ENCODE measurements at places on chromosomes 6 and 20.

- no peak for DNase-seq
These were observed 13.1 kb upstream of the RAET1L start for GRCh38 chr6:150038202-150039062.

- no peak for DNase-seq
These were observed 47.4 kb downstream of the ADNP start for GRCh38 chr20:50883856-50884255.

GRCh38 chr6:15604843-15605242 lies 58.0 kb downstream of the DTNBP1 start:
- DNase-seq = no peak

DNA sequence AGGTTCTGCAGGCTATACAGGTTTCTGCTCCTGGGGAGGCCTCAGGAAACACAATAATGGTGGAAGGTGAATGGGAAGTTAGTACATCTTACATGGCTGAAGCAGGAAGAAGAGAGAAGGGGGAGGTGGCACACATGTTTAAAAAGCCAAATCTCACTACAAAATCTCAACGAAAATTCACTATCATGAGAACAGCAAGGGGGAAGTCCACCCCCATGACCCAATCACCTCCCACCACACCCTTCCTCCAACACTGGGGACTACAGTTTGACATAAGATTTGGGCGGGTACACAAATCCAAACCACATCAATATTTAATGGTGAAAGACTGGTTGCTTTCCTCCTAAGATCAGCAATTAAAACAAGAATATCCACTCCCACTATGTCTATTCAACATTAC lies 13.8 kb upstream of the POLR1H start:
- DNase-seq = no peak

DNA sequence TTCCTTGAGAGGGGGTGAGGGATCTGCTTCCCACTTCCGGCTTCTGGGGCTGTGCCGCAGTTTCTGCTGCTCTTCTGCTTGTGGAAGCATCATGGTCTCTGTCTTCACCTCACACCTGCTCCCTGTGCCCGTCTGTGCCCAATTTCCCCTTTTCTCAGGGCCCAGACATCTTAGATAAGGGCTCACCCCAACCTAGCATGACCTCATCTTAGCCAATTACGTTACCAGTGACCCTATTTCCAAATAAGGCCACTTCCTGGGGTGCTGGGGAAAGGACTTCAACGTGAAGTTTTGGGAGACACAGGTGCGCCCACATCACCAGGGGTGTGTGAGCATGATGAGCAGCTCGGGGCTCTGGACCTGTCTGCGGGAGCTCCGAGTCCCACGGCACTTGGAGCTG lies 20.7 kb upstream of the RBBP8NL start:
- DNase-seq = no peak

DNA sequence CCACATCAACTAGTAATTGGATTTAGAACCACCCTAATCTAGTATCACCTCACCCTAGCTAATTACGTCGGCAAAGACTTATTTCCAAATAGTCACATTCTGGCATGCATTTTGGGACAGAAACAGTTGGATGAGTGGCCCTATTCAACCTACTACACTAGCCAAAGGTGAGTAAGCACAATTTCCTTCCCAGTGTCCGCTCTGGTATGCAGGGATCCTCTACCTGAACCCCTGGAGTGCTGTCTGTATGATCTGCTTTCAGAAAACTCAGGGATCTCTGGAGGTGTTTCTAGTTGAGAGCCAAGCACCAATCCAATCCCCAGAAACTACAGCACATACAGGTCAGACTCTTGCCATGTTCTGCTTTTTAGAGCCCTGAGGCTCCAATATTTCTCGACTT lies 717.4 kb upstream of the MANEA start:
- no peak for DNase-seq

DNA sequence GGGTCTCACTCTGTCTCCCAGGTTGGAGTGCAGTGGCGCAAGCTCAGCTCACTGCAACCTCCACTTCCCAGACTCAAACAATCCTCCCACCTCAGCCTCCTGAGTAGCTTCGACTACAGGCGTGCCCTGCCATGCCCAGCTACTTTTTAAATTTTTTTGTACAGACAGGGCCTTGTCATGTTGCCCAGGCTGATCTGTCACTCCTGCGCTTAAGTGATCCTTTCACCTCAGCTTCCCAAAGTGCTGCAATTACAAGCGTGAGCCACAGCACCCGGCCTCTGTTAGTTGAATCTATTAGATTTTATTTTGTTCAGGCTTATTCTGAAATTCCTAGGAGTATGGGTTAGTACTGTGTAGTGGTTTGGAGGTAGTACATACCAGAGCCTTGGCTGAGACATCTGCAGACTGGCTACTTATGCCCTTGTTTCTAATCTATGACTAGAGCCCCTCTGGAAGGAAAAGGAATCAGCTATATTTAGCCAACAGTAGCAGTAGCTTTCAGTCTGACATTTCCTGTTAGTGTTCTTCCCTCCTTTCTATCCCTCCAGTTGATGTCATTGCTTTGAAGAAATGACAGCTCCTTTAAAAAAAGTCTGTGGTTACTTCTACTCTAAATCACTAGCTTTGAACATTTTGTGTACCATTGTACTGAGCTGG lies 74.4 kb downstream of the ITCH start:
- no peak for DNase-seq

DNA sequence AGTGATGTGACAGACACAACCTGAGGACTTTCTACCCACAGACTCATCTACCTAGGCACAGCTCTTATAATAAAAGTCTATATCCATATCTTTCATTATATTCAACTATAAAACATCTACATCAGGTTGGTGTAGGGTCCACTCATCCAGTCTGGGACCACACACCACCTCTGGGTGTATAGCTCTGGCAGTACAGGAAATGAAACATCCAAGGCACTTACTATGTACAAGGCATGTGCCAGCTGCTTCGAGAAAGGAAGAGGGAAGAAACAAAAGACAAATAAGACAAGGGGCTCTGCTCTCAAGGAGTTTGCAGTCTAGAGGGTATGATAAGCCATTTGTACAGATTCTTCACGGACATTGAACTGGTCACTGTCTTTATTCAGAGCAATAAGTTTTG lies 18.6 kb downstream of the KIF13A start:
- DNase-seq = no peak

- DNase-seq = no peak
These were observed 107.5 kb upstream of the PDE10A start for GRCh38 chr6:165770397-165771082.

GRCh38 chr6:24658573-24659560 lies 7.8 kb downstream of the TDP2 start:
- no peak for DNase-seq

GRCh38 chr20:8812817-8813216 lies 256.1 kb upstream of the PLCB4 start:
- DNase-seq = no peak

DNA sequence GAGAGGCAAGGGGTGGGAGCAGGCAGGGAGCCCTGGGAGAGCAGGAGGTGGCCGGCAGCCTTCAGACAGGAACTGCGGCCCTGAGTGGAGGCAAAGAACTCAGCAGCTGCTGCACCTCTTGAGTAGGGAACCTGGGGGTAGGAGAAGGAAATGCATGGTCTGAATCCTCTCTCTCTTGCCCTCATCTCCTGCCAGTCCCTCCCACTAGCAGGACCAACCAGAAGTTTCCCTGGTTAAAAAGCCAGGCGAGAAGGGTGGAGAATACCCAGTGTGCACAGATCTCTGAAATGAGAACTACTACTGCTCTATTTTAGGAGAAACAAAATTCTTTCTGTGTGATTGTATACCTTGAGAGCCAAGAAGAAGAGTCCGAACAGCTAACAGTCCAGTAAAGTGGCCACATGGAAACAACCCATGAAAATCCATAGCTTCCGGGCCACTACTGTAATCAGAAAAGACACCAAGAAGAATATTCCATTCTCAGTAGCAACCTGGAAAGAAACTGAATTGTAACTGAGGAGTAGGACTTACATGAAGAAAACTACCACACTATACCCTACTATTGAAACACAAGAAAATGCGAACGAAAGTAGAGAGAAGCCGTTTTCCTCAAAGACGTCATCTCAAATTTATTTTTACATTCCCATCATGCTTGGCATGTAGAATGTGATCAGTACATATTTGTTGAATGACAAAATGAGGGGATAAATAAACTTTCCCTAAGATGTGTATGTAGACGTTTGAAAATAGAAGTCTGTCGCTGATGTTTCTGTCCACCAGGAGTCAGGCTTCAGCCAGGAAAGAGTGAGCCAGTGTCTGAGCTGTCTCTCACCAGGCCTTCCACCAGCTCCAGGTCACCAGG lies 25.6 kb downstream of the WRNIP1 start:
- DNase-seq = no peak

GRCh38 chr6:38876475-38876874 lies 161.4 kb downstream of the DNAH8 start:
- no peak for DNase-seq

- DNase-seq = no peak
These were observed 269.6 kb downstream of the KHDC1L start for GRCh38 chr6:72955666-72956065.

DNA sequence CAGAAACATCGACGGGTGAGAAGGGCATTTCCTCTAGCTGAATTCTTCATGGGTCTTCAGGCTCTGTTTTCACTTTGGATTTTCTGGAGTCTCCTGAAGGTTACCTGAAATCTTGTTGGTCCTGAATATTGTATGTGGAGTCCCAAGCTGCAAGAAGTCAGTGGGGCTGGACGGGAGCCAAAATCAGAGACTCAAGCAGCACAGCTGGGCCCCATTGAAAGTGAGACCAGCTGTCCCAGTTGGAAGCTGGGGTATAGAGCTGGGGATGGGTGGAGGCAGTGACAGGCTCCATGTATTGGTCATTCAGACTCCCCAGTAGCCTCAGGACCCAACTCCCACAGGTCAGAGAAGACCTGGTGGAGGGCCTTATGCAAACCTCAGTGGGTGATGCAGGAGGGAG lies 111.3 kb upstream of the MLN start:
- DNase-seq = no peak

DNA sequence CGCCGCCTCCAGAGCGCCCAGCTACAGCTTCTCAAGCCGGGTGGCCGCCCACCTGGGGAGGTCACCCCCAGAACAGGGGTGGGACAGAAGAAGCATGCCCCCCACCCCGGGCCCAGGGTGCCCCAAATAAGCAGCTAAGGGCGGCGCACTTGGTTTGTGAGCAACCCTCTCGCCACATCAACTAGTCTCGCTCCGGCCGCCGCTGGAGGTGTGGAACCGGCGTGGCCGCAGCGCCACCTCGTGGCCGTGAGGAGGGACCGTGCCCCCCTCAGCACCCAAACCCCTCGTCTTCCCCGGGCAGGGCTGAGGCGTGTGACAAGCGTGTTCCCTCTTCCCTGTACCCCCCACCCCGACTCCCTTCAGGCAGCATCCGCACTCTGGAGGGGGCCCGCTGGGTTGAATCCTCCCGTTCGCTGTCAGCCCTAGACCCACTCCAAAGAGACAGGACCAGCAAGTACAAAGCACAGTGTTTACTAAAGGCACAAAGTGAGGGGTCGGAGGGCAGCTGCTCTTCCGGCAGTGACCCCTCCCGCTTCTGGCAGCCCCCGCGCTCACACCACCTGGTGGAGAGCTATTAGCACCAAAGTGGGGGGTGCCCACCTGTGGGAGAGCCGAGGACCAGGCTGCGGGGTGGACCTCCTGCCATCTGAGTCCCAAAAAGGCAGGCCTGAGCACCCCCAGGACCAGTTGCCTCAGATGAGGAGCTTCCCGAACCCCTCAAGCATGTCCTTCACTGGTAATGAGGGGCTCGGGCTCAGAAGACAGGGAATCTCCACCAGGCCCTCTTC lies 45.4 kb downstream of the MDFI start:
- DNase-seq = no peak

GRCh38 chr6:26739811-26740210 lies 80.3 kb upstream of the ZNF322 start:
- DNase-seq = no peak

DNA sequence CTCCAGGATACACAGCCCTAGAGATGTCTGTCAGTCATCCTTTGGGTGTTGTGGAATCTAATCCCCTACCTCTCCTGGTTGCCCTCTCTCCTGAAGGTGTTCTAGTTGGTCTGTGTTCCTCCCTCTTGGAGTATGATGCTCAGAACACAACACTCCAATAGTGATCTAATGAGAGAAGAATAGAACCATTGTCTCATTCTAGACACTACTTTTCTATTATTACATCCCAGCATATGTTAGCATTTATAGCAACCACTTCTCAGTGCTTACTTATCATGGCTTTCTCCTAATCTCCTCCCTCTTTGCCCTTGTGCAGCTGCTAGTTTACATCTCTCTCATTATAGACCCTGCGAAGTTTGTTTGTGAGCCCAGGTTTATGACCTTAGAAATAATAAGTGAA lies 109.0 kb downstream of the UNC5CL start:
- no peak for DNase-seq

DNA sequence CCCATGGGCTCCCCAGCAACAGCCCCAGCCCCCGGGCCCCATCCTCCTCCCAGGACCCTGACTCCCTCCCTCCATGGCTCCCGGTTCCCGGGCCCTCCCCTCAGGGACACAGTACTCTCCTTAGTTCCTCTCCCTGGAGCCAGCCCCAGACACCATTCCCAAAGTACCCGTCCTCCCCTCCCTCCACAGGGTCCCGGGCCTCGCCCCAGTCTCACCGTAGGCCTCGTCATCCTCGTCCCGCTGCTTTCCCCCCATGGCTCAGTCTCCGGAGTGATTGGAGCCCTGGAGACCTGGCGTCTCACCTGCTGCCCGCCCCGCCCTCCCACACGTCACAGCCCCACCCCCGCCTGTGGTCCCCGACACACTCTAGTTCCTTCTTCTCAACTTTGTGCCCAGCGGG lies at the start of gene SLC44A4:
Gene SLC44A4, minus strand, starts transcription at position 272 of the 400 bp plus-strand sequence. Its CDS starts 17 bp downstream, at position 255.
- DNase-seq = no peak

DNA sequence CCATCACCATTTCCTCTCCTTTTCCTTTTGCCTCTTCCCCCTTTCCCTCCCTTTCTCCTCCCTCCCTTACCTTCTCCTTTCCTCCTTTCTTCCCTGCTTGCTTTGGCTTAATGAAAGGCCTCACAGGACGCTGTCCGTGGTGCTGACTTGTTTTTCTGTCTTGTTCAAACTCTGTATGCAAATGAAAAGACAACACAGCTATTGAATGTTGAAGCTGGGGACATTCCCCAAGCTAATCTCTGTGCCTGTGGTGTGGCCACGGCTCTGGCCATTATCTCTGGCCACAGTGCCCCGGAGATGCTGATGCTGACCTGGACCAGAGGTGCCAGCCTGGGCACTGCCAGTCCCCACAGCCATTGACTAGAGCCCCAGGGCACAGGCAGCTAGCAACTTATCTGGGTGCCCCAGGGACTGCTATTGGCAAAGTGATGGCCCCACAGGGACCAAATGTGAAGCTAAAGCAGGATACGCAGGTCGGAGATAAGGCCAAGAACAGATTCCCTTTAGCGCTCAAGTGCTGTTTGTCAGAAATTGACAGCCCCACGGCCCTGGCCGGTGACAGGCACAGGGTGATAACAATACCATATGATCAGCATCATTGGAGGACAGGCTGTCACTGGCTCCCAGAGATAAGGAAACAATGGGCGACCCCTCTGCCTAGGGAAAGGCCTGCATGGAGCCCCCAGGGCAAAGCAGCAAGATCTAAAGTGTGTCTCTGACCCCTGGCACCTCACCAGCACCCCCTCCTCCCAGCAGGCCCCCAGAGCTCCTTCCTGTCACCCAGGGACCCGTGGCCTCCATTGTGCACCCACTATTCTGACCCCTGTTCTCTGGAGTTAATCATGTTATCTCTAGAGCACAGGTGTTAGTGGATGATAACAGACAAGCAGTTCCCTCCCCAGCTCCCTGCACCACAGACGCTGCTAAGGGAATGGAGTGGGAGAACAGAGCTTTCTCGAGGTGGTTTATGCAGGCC lies 31.6 kb upstream of the SLC32A1 start:
- no peak for DNase-seq

- DNase-seq = no peak
These were observed 86.5 kb downstream of the MRPL14 start for GRCh38 chr6:44040786-44041185.

All from cortex of kidney (tissue), 1 donor.